ENCODE measurements at places on chromosomes 16 and 17. TPM values are rescaled to one million over a fixed set of nuclear protein-coding genes. Genes with fewer than 3 reads are reported as not detected.

KLHL10 gene
- not detected for polyA plus RNA-seq

CIITA gene
- 1.2 TPM for polyA plus RNA-seq

B3GNT9 gene
- polyA plus RNA-seq: 0.99 TPM

CD300E gene
- polyA plus RNA-seq: not detected

USP32 gene
- 44.3 TPM for polyA plus RNA-seq
